ENCODE measurements at places on chromosomes 2 and 18. TPM values are rescaled to one million over a fixed set of nuclear protein-coding genes. Genes with fewer than 3 reads are reported as not detected.

FMNL2 gene
- total RNA-seq: 0.56 TPM

C18orf54 gene
- total RNA-seq: 13.9 TPM

LRATD1 gene
- not detected for total RNA-seq

FANCL gene
- total RNA-seq: 28.2 TPM

SLC23A3 gene
- 3.2 TPM for total RNA-seq

C2orf78 gene
- total RNA-seq: not detected

CERKL gene
- total RNA-seq: not detected

LYPD1 gene
- not detected for total RNA-seq

SERPINB4 gene
- total RNA-seq: not detected

SH3RF3 gene
- total RNA-seq: 0.06 TPM

IMMT gene
- total RNA-seq: 162 TPM

DLX1 gene
- total RNA-seq: not detected

ALKAL2 gene
- total RNA-seq: not detected

COL6A3 gene
- total RNA-seq: 0.53 TPM

RRM2 gene
- 506 TPM for total RNA-seq

EPAS1 gene
- 15.6 TPM for total RNA-seq

DSEL gene
- total RNA-seq: 0.06 TPM

OTX1 gene
- total RNA-seq: 0.58 TPM
